ENCODE measurements at places on chromosomes 7 and 10. TPM values are rescaled to one million over a fixed set of nuclear protein-coding genes. Genes with fewer than 3 reads are reported as not detected.
A peak's percentile ranks its signal among the peaks of the same experiment; 100 is the strongest.

DNA sequence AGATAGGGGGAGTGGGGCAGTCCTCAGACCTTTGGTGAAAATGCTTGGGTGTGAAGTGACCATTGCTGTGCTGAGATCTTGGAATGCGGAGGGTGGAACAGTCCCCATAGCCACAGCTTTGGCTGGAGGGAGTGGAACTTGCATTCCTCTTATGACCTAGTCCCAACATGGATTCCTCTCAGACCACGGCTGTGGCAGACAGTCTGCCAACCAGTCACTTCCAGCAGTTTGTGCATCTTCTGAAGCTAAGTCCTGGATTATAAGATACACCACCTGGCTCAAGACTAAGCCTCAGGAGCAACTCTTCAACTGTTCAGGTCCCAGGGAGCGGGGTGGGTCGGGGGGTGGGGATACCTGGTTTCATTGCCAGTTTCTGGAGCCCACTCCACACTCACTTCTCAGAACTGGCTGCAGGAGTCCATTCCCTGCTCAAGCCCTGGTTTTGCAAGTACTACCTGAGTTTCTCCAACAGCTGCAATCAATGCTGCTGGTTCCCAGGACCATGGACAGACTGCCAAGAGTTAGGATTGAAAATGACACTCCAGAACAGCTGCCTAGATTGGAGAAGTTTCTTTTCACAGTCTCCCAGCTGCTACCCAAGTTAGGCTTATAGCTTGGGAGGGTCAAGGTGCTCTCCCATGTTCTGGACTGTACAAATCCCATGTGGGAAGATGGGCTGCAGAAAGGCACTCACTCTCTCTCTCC lies 29.1 kb upstream of the DGKB start:
- DNase-seq = no peak

The RELN gene
- 3.5 TPM for total RNA-seq

The TWIST1 gene
- 1.8 TPM for total RNA-seq

DNA sequence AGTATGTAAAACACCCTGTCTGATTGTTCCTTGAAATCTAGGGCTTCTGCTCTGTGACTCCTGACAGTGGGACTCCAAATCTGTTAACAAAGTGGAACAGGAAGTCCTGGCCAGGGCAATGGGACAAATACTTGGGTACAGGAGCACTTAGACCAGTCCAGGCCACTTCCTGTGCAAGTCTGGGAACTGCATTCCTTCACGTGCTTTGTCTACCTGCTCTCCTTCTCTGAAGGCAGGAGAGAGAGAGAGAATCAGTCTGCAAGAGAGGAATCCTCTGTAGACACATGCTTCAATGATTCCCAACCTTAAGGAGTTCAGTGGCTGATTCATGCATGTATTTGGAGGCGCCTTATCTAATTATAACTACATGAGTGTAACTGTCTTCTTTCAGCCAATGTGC lies 530.2 kb downstream of the GATA3 start:
- DNase-seq = no peak

The ADAM12 gene
- total RNA-seq = 0.14 TPM

DNA sequence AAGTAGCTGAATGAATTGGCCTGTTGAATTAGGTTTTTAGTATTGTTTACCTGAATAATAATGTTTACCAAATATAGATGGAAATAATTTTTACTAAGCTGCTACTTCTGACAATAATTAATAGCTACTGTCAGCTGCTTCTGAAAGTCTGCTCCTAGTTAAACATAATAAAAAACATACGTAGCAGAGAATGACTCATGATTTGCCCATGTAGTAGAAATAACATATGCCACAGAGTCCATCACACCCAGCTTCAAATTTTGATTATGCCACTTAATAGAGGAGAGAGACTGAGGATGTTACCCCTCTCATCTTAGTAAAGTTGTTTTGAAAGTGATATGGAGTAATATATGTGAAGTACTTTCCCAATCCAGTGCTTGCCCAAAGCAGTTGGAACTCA lies 57.6 kb upstream of the MDFIC start:
- DNase-seq = no peak

DNA sequence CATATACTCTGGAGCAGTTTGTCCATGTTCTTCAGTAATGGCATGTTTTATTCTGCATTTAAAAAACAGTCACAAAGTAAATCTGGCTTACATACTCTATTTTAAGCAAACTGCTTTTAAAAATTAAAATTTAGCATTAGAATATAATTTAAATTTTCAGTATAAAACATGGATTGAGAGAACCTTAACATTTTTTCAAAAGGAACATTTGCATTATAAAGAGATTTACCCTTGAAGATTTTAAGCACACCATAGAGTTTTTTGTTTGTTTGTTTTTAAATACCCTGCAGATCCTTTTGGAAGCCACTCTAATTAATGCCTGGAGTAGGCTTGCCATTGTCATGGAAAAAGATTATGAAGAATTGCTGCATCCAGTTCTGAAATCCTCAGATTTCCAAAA lies 70.4 kb downstream of the ZNRF2 start:
- no peak for DNase-seq

DNA sequence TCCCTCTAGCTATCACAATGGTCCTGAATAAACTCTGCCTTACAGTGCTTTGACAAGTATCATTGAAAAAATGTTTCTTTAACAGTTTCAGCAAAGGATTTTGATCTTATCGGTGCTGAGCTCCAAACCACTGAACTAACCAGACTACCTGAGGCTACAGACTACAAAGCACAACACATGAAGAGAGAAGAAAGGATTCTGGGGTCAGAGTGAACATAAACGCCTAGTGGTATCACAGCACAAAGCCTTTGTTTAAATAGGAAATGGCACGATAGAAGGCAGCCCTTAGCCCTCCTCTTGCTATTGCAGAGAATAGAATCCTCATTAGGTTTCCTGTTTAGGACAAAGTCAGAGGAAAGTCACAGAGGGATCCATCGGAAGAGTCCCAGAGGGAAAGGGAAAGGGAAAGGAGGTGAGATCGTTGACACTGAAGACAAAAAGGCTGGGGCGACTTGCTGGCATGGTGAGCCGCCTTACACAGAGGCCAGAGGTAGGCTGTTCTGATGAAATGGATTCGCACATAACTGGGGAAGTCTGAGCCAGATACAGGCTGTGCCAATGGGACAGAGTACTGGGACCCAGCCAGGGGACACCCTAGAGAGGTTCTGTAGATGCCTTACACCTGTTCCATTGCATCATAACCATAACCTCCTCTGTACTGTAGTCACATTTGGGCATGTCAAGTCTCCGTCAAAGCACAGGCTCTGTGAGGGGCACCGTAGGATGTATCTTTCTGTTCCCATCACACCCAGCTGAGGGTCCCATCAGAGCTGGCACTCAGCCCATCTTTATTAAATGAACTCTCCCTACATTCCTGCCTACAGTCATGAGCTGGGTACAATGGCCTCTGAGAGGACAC lies 71.5 kb downstream of the XPNPEP1 start:
- DNase-seq = no peak

GRCh38 chr7:139523968-139524815 lies 707 bp downstream of the CLEC2L start:
- DNase-seq = no peak

- no peak for DNase-seq
Measured at GRCh38 chr7:135799881-135800280, 51.3 kb upstream of the FAM180A start.

The MCM10 gene
- total RNA-seq = 0.36 TPM

DNA sequence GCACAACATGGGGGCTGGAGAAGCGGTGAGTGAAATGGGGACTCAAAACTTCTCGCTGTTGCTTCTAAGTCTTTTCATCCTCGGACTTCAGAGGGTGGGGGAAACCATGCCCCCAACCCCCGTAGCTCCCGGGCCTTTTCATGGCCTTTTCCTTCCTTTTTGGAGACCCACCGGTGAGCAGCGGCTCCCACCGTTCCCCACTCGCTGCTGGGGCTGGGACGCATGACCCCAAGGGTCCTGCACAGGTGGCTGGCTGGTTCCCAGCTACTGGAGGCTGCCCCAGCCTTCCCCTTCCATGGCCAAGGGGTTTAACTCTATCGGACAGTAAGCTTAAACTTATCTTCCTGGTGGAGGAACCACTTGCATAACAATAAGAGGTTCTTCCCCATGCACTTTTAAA lies 194.3 kb upstream of the FERD3L start:
- DNase-seq = no peak

The ABCB1 gene
- total RNA-seq = 5.7 TPM

DNA sequence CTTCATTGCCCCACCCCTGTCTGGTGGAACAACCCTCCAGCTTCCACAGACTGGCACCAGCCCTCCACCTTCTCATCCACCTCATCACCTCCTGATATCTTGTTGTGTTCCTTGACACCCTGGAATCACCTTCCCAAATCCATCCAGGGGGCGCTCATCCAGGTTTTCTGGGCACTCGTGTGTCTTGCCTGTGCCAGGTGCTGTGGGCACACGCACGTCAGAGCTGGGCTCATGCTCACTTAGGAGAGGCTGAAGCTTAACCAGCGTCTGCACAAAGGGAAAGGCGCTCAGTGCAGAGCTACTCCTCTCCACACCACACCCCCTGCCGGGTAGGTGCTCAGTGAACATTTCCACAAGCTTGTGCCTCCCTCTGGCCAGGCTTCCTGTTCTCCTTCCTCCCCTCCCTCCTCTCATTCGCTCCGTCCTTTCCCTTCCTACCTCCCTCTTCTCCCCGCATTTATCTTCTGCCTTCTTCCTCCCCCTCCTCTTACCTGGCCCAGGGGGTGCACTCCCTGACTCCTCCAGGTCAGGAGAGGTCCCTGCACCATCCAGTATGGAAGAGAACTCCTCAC lies 4.8 kb downstream of the ADCYAP1R1 start:
- DNase-seq = no peak

The NAT16 gene
- total RNA-seq = not detected

The WBP1L gene
- 139 TPM for total RNA-seq

DNA sequence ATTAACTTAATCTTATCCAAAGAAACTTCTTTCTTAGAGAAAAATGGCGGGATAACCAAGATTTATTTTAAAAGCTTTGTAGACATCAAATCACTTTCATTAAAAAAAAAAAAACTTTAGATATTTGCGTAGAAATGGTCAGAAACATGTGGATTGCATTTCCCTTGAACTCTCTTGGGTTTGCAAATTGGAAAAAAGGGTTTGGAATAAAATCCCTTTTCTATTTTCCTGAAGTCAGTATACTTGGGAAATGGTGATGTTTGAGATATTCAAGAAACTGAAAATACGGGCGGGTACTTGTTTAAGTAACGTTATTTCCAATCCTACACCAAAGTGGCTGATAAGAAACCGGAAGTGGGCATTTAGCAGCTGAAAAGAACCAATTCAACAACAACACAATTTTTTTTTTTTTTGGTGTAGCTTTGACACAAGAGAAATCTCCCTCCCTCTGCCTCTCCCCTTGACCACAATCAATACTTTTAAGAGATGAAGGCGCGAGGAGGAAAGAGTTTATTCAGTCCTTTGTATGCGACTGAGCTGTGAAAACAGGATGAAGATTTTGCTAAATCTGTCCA lies 13.7 kb upstream of the GFRA1 start:
- DNase-seq = no peak

The HPS6 gene
- total RNA-seq = 18.4 TPM

GRCh38 chr7:112370436-112370835 lies 79.8 kb upstream of the IFRD1 start:
- no peak for DNase-seq

GRCh38 chr10:122526892-122527291 lies 33.7 kb upstream of the DMBT1 start:
- DNase-seq = no peak

GRCh38 chr10:25117757-25118156 lies 57.0 kb upstream of the GPR158 start:
- no peak for DNase-seq

- DNase-seq = no peak
Measured at GRCh38 chr10:123759501-123760031, 93.4 kb downstream of the GPR26 start.

The PRPS1L1 gene
- total RNA-seq = not detected

- no peak for DNase-seq
Measured at GRCh38 chr10:128364631-128365030, 238.4 kb upstream of the MKI67 start.

DNA sequence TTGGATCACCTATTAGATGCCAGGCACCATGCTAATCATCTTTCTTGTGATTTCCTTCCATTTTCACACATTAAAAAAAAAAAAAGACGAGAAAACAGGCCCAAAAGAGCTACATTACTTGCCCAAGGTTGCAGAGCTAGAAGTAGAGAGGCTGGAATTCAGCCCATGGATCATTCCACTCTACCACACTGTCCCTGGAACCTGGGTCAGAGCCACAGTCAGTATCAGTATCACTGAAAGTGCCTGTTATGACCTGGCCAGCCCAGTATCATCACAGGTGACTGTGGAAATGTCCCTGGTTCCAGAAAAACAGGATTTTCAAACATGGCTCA lies 3.3 kb upstream of the FLNC start:
- no peak for DNase-seq

DNA sequence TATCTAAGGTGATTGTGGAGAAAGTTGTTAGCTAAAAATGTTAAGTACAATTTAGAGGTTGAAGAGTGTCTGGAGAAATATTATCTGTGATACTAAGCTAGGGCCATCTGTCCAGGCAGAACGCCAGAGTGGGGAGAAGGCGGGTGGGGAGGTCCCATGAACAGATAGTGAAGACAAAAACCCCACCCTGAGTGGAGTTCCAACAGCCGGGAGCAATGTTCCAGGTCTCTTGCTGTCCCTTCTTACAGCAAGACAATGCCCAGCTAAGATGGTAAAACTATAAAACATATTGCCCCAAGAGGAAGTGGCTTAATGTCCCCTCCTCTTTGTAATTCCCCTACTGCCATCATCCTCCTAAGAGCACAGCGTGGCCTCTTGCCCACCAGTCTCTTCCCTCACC lies 10.4 kb upstream of the IL15RA start:
- peak; percentile 86 for DNase-seq

GRCh38 chr10:43961523-43962345 lies 313.1 kb upstream of the ZNF32 start:
- no peak for DNase-seq

GRCh38 chr7:103075337-103075918 lies 488 bp downstream of the ARMC10 start:
- peak; percentile 78 for DNase-seq

DNA sequence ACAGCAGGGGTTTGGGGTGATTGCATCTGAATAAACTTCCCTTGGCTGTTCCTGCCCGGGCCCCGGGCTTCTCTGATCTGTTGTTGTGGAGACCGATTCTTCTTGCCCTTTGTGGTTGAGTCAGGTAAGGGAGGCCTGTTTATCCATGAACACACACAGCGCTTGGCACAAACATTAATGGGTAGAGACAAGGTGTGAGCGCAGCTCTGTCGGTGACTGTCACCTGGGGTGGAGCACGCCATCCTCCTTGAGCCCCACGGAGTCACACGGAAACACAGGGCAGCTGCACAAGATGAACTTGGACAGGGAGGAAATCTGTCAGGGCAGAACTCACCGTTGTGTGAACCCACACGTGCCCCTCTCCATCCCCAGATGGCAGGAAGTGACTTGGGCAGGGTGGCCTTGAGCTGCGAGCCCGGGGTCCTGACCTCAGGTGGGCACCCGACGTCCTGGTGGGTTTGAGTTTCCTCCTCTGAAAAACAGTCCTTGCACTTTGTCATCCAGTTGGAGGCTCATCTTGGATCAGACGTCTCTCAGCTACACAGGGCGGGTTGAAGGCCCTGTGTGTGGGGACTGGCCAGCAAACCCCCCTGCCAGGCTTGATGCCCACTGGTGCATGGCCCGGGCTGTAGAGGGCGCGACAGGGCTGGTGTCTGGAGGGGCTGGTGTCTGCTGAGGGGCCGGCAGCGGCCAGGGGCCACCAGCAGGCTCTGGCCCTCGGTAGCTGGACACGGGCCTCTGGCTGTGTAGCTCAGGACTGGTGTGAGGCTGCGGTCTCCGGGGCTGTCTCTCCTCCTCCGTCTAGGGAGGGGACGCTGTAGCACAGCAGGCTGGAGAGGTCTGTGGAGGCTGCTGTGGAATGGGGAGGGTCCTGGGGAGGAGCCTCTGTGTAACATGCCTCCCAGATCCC lies 24.2 kb upstream of the SHH start:
- DNase-seq = peak; percentile 46

GRCh38 chr10:8113616-8114015 lies 59.1 kb downstream of the GATA3 start:
- DNase-seq = no peak

Measured in sigmoid colon (tissue), 7 donors.